ENCODE measurements at places on chromosomes 7 and 10.

DNA sequence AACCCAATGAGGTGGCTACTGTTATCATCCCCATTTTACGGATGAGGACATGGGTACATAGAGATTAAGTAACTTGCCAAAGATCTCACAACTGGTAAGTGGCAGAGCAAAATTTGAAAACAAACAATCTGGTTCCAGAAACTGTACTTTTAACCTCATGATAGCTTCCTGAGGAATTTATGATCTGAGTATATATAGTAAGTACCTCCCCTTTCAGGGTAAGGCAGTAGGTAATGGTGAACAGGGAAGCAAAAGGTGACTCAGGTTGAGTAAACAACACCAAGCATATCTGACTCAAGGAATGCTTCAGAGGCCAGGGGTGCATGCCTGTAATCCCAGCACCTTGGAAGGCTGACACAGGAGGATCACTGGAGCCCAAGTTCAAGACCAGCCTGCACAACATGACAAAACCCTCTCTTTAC, 21.1 kb downstream of the KLLN start:
- DNase-seq, result no peak

DNA sequence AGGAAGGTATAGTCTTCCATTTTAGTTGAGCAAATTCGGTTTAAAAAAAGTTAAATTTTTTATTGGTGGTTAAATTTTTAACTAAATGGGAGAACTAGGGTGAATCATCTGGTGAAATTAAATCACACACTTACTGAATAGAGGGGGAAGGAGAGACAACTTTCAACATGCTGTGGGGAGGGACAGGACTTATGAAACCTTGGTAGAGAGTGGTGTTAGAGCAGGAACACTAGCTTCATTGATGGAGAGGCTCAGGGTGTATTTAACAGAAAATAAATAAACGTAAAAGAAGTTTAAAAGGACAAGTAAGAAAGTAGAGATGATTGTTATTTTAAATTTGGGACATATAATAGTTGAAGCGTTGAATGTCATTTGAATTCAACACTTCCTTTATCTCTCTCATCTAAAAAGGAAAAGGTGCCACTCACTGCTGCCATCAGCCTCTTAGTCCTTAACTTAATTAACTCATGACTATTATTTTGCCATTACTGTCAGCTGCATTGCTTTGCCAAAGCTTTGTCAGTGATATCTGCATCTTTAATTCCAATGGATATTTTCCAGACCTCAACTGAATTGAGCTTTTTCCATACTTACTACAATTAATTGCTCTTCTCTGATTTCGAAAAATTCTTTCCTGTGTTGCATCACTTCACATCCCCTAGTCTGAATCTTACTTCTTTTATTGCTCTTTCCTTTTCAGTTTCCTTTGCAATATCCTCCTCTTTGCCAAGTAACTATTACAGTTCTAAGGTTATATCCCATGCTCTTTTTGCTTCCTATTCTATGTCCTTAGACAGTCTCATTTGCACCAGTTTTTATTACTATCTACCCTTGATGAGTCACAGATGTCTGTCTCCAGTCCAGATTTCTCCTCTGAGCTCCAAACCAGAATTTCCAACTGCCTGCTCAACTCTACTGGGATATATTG, 71.7 kb downstream of the GNAT3 start:
- no peak for DNase-seq

DNA sequence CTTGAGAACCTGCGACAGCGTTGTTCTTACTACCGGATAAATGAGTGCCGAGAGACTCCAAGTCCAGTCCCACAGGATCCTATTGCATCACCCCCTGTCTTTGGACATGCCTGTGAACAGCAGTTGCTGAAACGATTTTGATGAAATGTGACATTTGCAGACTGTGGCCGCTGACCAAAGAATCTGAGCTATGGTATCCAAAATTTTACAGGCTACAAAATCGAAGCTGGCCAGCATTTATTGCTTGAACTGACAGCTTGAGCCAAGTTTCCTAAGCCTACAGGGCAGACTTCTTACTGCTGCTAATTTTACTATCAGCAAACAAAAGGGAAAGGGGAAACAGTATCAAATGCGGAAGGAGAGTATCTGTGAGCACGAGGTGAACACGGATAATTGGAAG, 12.1 kb upstream of the NPVF start:
- no peak for DNase-seq

- DNase-seq, result no peak
Observed at GRCh38 chr7:48452218-48452617, 281.0 kb downstream of the ABCA13 start.

DNA sequence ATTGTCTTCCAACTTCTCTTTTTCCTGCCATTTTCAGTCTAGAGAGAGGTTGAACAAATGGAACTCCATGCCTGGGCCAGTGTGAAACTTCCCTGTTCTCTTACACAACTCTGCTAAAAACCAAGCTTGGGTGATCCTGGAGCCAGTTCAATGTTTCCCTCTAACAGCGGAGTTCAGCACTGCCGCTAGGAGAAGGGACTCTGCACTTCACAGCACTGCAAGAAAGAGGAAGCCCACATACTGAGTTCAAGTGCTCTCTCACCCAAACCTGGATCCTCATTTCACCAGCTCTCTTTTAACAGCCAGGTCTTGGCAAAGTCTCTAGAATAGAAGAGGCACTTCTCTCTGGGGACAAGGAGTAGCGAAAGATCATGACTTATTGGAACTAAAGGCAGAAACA, 18.8 kb downstream of the FOXI2 start:
- no peak for DNase-seq

DNA sequence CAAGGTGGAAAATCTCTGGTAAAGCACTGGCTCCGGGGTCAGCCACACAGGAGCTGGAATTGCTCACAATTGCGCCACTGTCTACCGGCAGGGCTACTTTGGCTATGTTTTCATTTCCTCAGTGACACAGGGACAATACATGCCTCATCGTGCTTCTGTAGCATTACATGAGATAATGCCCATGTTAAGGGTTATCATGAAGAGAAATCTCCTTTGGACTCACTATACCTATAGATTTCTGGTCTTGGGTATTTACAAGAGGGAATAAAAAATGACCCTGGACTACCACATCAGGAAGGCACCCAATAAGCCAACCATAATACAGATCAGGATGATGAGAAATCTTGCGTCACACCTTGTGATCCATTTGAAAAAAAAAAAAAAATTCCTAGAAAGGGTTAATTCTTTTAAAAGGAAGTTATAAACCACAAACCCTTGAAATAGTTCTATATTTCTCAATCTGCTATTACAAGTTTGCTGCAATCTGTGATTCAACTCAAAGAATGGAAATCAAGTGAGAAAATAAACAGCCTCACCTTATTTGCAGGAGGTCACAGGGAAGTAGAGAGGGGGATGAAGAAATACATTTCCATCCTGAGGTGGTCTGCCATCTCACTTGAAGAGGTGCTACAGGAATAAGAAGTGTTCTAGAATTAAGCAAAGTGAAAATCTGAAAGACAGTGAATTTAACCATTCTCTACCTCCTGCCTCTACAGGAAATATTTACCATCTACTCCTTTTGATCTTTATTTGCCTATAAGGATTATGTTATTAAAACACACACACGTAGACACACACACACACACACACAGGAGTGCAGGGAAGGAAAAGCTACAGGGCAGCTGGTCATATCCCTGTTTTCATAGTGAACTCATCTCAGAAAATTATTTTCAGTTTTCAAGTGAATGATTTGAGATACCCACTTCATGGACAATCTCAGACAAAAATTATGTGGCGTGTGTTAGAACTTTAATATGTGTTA, 231.3 kb upstream of the CELF2 start:
- DNase-seq, result no peak

- DNase-seq, result no peak
Observed at GRCh38 chr10:100510533-100511308, 8.9 kb downstream of the SEC31B start.

DNA sequence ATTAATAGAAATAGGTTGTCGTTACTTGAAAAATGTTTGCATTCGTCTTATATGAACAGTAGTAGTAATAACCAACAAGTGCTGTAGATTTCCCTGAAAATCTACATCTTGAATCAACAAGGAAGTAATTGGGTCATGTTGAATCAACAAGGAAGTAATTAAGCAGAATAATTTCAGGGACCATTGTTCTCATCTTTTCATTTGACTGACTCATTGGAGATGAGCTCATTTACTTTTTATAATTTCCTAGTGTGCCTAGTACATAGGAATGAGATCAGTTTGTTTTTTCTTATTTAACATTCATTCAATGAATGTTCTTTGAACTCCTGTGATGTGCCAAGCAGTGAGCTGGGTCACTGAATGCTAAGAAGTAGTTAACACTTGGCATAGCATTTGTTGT, 8.2 kb downstream of the CLDN12 start:
- DNase-seq, result no peak

GRCh38 chr7:17176371-17177032, 122.0 kb upstream of the AHR start:
- no peak for DNase-seq

- DNase-seq, result no peak
Observed at GRCh38 chr7:39510864-39511354, 55.3 kb upstream of the YAE1 start.

- no peak for DNase-seq
Observed at GRCh38 chr7:143929224-143929920, 5.7 kb upstream of the OR2F2 start.

DNA sequence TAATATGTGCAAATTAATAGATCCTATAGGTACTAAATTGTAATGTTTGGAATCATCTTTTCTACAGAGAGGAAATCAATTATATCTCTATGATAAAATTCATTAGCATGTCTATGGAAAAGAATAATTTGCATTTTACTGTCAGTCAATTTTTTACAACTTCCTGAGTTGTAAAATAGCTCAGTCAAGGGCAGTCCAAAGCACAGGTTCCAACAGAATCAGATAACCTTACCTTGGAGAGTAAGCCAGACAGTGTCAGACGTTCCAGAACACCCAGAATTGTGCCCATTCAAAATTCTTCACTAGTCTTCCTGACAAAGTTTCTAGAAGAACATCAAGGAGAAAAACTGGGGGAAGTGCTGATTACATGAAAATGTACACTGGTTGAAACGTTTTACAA, 31.1 kb upstream of the IMMP2L start:
- no peak for DNase-seq

DNA sequence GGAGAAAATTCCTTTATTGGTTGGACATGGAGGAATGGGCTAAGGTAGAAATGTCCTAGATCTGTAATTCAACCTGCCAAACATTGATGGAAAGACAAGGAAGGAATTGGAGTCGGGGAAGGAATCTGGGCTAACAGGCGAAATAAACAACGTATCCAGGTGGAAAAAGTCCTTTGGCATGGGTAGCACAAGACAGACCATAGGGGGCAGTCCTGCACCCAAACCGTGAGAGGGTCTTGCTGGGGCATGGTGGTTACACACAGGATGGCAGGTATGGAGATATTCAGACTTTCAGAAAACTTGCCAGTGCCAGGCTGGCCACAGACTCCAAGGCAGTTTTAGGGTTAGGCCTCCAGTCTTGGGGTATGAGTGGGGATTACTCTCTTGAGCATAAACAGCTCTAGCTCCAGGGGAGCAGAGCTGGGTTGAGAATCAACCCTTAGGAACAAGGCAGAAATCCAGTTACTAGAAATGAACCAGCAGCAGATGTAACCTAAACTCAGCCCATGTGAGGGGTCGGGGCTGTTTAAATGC, 188.6 kb upstream of the GDF10 start:
- DNase-seq, result no peak

DNA sequence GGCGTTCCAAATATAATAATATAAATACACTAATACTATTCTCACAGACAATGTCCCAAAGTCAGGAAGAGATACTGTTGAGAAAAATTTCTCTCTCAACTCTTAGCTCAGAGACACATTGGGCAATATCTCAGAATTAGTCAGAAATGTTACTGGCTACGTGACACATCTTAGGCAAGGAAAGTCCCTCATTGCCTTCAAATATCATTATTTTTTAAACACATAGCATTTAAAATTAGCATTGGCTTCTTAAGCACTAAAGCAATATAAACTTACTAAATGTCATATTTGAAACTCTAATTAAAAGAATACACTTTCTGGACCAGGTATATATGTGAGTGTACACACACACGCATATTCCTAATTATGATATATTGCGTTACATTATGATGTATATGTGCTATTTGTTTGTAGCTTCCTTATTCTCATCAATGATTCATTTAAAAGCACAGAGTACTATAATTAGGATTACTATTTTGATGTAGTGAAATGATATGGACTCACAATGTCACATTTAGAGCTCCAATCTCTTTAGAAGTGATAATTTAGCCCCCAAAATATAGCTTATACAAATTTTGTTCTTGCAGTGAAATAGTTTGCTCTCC, 255.8 kb downstream of the TWIST1 start:
- DNase-seq, result no peak

DNA sequence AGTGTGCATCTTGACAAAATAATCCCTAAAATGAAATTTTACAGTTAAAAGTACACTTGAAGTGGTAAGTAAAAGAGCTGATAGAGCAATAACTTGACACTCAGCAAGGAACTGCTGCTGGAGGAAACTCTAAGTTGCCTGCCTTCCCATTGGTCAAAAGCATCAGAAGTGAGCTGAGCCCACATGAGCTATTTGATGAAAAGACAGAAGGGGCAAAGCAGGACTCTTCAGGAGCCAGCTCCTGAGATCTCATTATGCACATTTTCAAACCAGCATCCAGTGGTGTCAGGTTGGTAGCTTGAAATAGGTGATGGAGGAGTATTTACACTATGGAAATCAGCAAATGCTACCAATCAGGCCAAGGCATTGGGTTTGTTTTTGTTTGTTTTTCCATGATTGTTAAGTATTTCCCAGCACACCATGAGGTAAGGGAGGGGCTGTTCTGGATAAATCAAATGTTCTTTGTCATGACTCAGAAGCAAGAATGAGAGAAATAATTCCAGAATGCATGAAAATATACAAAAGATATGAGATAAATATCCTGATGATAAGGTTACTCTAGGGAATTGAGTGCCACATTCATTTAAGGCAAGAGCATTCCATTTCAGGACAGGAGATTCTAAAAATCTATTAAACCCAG, 316.6 kb downstream of the SNX13 start:
- no peak for DNase-seq

GRCh38 chr7:55490099-55490498, 82.2 kb downstream of the VOPP1 start:
- no peak for DNase-seq

- DNase-seq, result no peak
Observed at GRCh38 chr7:100506356-100506923, 22.7 kb downstream of the NYAP1 start.

DNA sequence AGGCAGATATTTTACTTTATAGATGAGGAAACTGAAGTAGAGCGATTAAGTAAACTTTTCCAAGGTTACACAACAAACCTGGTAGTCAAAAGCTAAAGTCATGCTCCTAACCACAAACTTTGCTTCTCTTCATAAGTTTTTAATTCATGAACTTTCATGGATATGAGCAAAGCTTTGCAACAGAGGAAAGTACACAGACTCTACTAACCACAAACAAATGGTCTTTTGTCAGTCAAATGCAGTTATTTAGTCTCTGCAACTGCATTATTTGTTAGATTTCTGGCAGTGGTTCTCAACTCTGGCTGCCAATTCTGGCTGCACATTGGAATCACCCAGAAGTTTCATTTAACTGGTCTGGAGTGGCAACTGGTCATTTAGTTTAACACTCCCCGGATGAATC, 140.6 kb upstream of the TMEM168 start:
- no peak for DNase-seq

Measured in stimulated activated CD4-positive, alpha-beta T cell treated with anti-CD3 and anti-CD28 coated beads, Interleukin-1b, Interleukin-23, amount 100 ng/mL, for 4 hours (primary cell).